Osteoblast (primary cell): ENCODE measurements at places on chromosomes 3 and 15. TPM values are rescaled to one million over a fixed set of nuclear protein-coding genes. Genes with fewer than 3 reads are reported as not detected.

DNA sequence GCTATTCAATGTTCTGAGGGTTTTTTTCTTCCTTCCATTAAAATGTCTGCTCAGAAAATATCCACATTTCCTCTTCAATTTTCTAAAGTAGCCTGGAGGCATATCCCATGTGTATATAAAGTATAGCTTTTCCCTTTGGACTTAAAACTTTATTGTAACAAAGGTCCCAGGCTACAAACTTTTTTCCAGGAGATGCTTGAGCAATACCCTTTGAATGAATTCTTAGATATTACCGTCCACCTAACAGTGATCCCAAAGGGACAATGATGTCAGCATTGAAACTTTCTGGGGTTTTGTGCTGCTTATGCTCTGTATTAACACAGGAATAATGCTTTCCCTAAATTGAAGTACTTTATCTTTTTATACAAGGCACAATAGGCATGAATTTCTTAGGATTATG lies 525.2 kb downstream of the CADM2 start:
- peak overlapping the region; percentile 27 for H3K27ac ChIP-seq
- no peaks in the 10 kb centered on the region for H3K4me1 ChIP-seq
- no peak overlapping the region for H3K4me3 ChIP-seq
- H3K27me3 ChIP-seq: no peaks in the 10 kb centered on the region

DNA sequence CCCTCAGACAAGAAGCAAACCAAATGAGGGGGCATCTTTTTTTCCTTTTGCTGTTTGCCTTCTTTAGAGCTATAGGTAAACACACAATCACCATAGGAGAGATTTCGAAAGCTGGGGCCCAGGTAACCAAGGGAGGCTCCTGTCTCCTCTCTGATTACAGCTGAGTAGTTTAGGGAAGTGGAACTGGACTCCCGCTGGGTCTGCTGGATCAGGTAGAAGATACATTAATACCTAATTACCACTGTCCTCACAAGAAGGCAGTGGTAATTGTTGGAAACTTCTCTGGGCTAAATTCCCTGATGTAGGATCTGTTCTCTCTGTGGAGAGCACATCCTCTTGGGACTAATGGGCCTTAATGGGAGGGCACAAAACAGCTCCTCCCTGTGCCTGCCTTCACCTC lies 32.7 kb downstream of the HDC start:
- no peaks in the 10 kb centered on the region for H3K27me3 ChIP-seq
- no peaks in the 10 kb centered on the region for H3K36me3 ChIP-seq
- no peak overlapping the region for H3K27ac ChIP-seq
- H3K4me1 ChIP-seq: no peaks in the 10 kb centered on the region
- no peak overlapping the region for H3K4me3 ChIP-seq

DNA sequence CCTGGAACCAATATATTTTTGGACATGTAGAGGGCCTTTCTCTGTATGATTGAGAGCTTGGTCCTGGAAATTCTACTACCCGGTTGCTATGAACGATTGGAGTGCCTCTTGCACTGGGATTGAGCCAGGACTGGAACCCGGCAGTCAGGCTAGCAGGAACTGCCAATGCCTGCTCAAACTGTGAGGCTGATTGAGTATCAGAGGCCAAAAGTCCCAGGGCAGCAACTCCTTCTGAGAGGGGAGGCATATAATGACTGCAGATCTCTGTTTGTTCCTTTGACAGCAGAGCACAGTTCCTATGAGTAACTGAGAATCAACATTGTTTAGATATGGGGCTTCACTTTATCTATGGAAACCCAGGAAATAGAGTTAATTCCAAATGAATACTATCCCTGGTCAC lies 12.9 kb downstream of the IQCH start:
- no peak for DNase-seq
- H3K4me1 ChIP-seq: no peaks in the 10 kb centered on the region
- H3K36me3 ChIP-seq: no peaks in the 10 kb centered on the region
- H3K27ac ChIP-seq: no peak overlapping the region
- no peaks in the 10 kb centered on the region for H3K27me3 ChIP-seq

DNA sequence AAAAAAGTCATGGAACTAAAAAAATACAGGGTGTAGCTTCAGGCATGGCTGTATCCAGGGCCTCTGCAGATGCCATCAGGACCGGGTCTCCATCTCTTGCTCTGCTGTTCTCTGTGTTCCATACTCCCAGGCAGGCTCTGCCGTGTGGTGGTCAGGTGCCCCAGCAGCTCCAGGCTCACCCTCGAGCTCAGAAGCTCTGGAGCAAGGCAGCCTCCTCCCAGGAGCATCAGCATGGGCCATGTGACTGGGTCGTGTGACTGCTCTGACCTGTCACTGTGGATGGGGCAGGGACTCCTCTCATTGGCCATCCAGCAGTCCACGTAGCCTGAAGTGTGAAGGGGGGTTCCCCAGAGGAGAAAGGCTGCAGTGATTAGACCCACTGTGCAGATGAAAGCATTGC lies 8.5 kb downstream of the FBLN2 start:
- H3K27ac ChIP-seq: no peak overlapping the region
- DNase-seq: no peak
- no peak overlapping the region for H3K4me3 ChIP-seq

GRCh38 chr3:34678575-34678974 lies 880.1 kb downstream of the PDCD6IP start:
- H3K4me3 ChIP-seq: no peak overlapping the region
- DNase-seq: no peak
- H3K27me3 ChIP-seq: no peaks in the 10 kb centered on the region
- H3K27ac ChIP-seq: no peak overlapping the region
- H3K36me3 ChIP-seq: no peaks in the 10 kb centered on the region
- H3K4me1 ChIP-seq: no peaks in the 10 kb centered on the region

- H3K27me3 ChIP-seq: no peaks in the 10 kb centered on the region
- no peaks in the 10 kb centered on the region for H3K36me3 ChIP-seq
- H3K4me1 ChIP-seq: no peaks in the 10 kb centered on the region
- no peak overlapping the region for H3K27ac ChIP-seq
- no peak for DNase-seq
These were observed 77.7 kb upstream of the ROBO1 start for GRCh38 chr3:79845546-79845945.

DNA sequence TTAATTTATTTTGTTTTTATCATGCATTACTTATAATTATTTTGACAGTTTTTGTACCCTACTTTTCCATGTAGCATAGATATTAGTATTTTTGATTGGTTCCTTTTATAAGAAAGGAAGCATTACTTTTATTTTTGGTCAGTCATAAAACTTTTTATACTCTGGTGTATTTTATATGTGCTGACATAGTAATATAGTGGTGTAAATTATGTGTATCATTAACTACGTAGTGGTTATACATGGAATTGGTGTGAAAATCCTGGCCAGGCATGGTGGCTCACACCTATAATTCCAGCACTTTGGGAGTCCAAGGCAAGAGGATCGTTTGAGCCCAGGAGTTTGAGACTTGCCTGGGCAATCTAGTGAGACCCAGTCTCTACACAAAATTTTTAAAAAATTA lies 18.8 kb upstream of the NIPA2 start:
- no peak for DNase-seq
- H3K4me1 ChIP-seq: no peaks in the 10 kb centered on the region
- H3K36me3 ChIP-seq: peaks cover 7% of the 10 kb centered on the region

GRCh38 chr3:191220908-191221307 lies 21.9 kb downstream of the OSTN start:
- DNase-seq: no peak
- H3K4me3 ChIP-seq: no peak overlapping the region
- peaks cover 17% of the 10 kb centered on the region for H3K4me1 ChIP-seq
- no peaks in the 10 kb centered on the region for H3K36me3 ChIP-seq
- no peak overlapping the region for H3K27ac ChIP-seq

- no peak overlapping the region for H3K27ac ChIP-seq
- H3K4me3 ChIP-seq: no peak overlapping the region
- H3K36me3 ChIP-seq: no peaks in the 10 kb centered on the region
- H3K4me1 ChIP-seq: no peaks in the 10 kb centered on the region
These were observed 357.0 kb downstream of the NR2F2 start for GRCh38 chr15:96687388-96688107.

DNA sequence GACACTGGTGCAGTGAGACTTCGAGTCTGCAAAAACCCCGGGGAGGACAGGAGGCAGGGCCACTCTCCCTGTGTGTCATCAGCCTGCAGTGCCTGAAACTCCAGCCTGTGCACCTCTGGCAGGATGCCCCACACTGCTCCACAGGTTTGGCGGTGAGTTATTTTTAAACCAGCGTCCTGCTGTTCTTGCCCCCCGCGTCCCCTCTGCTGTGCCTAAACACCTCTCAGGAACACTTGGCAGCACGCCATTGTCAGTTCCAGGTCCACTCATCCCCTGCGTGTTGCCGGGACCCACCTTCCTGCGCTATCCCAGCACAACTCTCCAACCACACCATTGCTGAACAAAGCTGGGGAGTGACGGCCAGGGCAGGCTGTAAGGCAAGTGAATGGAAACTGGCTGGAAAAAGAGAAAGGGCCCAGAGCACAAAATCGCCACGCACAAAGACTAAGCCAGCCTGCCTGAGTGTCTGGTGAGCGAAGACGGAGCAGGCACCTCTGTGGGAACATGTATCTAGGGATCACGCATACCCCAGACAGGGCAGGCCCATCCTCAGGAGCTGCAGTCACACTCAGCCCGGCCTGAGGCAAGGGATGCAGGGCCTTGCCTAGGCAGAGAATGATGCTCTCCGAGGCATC lies 3.1 kb upstream of the PLA2G4F start:
- H3K36me3 ChIP-seq: peaks cover 57% of the 10 kb centered on the region
- no peaks in the 10 kb centered on the region for H3K27me3 ChIP-seq
- no peak for DNase-seq
- peaks cover 10% of the 10 kb centered on the region for H3K4me1 ChIP-seq
- no peak overlapping the region for H3K4me3 ChIP-seq

DNA sequence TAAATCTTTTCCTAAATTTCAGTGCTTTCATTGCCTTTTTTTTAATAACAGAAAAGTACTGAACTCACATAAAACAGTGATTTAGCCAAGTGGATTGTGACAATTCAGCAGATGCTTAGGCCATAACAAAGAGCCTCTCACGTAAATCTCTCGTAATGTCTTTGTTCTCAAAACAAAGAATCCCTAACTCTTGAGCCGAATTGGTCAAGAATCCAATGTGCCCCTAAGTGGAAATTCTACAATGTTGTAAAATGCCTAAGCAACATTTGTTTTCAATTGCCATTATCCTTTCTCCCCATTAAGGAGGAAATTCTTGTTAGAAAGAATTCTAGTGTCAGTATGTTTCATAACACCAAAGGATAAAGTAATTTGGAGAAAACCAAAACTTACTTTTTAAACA lies 235.7 kb upstream of the THBS1 start:
- H3K27me3 ChIP-seq: no peaks in the 10 kb centered on the region
- DNase-seq: no peak
- no peak overlapping the region for H3K27ac ChIP-seq

DNA sequence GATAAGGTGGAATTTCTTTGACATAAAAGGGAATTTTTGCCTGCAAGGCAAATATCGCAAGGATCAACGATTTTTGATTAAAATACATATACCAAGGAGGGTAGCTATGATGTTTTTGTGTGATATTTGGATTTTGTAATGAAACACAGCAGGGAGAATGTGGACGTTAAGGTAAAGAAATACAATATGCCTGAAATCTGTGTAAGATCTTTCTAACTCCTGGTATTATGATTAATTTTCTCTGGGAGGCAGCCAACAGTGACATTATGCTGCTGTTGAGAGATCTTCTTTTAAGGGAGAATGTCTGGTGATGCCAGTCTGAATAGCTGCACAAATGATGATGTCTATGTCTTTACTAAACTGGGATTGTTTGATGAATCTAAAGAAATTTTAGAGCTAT lies 972.2 kb downstream of the SQOR start:
- DNase-seq: no peak
- H3K4me1 ChIP-seq: no peaks in the 10 kb centered on the region
- H3K4me3 ChIP-seq: no peak overlapping the region
- no peak overlapping the region for H3K27ac ChIP-seq
- H3K27me3 ChIP-seq: no peaks in the 10 kb centered on the region

DNA sequence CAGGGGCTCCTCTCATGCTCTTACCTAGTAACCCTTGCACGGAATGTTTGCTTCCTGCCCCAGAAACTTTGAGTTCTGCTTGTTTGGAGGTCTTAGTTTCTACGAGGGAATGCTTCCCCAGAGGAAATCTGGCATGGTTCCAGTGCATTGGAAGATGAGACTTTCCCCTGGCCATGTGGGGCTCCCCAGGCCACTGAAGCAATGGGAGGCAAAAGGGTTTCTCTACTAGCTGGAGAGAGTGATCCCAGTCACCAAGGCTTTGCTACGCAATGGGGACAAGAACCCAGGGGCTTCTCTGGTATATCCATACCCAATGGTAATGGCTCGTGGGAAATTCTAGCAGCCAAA lies 44.2 kb upstream of the RPL32 start:
- H3K4me1 ChIP-seq: no peaks in the 10 kb centered on the region
- H3K36me3 ChIP-seq: no peaks in the 10 kb centered on the region
- H3K27me3 ChIP-seq: peaks cover 39% of the 10 kb centered on the region
- DNase-seq: peak; percentile 68
- no peak overlapping the region for H3K4me3 ChIP-seq

GRCh38 chr3:166064476-166064875 lies 227.3 kb upstream of the BCHE start:
- H3K4me1 ChIP-seq: no peaks in the 10 kb centered on the region
- DNase-seq: no peak
- H3K36me3 ChIP-seq: no peaks in the 10 kb centered on the region
- no peaks in the 10 kb centered on the region for H3K27me3 ChIP-seq
- H3K27ac ChIP-seq: no peak overlapping the region

DNA sequence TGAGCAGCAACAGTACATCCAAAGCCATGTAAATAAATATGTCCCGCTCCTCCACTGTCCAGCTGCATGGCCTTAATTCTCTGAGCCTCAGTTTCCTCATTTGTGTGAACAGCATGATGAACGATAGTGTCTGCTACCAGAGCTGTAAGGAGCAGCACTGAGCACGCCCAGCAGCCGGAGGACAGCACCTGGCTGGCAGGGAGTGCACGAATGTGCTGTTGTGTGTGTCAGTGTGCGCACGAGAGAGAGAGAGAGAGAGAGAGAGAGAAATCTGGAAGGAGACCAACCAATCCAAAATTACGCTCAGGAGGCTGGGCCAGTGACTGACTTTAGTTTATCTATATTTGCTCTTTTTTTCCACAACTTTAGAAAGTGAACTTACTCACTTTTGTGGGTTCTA lies 26.6 kb upstream of the PLXNA1 start:
- H3K36me3 ChIP-seq: no peaks in the 10 kb centered on the region
- H3K27me3 ChIP-seq: no peaks in the 10 kb centered on the region
- H3K27ac ChIP-seq: no peak overlapping the region
- H3K4me3 ChIP-seq: no peak overlapping the region
- DNase-seq: peak; percentile 21
- peaks cover 16% of the 10 kb centered on the region for H3K4me1 ChIP-seq

Gene COL6A5
- total RNA-seq: not detected in 2 replicates
